Ammon's horn (tissue), 1 donor: ENCODE measurements at places on chromosomes 16 and 17.

DNA sequence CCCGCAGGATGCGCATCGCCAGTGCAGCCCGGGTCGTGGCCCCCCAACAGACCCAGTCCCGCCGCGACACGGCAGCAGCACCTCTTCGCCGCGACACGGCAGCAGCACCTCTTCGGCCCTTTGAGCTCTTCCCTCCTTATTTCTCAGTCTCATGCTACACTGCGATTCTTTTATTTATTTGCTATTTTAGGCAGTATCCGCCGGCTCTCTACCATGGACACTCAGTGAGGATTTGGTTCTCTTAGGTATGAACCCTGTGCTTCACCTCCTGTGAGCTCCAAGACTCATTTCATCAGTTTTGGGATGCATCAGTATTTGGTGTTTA, 8.3 kb upstream of the MAP2K3 start:
- DNase-seq: no peak

DNA sequence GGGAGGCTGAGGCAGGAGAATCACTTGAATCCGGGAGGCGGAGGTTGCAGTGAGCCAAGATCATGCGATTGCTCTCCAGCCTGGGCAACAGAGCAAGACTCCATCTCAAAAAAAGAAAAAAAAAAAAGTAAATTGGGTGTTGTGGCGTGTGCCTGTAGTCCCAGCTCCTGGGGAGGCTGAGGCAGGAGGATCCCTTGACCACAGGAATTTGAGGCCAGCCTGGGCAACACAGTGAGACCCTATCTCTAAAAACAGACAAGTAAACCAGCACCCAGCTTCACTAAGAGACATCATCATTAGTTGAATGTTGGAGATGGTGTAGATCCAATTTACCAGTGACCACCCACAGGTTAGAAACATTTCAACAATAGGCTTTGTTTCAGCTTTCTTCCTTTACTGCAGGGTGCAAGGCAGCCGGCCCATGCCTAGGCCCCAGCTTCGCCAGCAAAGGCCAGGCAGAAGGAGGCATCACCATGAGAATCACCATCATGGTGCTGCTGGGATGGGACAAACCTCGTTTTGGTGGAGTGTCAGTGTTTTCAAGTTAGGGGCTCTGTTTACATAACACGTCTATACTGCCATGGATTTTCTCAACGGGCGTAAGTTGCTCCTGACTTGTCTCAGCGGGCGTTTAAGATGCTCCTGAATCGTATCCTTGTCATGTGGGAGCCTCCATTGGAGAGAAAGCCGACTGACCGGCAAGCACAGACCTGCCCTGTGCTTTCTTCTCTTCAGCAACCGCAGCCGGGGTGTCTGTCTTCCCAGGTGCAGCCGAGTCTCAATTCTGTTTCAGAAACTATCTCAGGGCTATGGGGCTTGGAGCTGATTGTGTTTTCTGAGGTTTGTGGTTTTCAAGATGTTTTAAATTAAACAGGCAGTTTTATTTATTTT, 7.3 kb downstream of the TCF25 start:
- DNase-seq: no peak

DNA sequence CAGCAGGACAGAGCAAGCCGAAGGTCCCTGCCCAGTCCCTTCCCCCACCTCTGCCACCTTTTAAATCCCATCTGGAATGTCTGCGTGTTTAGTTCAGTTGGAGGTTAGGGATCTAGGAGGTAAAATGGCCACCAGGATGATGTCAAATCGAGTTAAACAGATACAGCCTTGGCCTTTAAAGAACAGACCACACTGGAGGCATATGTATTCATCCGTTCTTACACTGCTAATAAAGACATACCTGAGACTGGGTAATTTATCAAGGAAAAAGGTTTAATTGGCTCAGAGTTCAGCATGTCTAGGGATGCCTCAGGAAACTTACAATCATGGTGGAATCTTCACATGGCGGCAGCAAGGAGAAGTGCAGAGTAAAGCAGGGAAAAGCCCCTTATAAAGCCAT, 167.8 kb upstream of the CACNG5 start:
- DNase-seq: no peak

DNA sequence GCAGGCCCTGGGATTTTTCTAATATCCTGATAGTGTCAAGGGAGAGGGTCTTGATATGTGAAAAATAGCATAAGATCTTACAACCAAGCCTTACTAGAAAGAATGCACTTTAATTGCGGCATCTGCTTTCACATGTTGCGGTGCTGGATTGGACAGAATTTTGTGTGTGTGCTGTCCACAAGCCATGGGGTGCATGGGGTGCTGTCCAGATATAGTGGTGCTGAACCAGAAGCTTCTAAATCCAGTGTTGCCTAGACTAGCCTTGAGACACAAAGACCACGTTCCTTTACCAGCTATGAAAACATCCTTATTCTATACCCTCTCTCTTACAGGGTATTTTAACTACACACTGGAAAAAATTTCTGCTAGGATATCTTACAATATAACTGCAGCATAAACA, 244.0 kb downstream of the TMEM114 start:
- DNase-seq: no peak

DNA sequence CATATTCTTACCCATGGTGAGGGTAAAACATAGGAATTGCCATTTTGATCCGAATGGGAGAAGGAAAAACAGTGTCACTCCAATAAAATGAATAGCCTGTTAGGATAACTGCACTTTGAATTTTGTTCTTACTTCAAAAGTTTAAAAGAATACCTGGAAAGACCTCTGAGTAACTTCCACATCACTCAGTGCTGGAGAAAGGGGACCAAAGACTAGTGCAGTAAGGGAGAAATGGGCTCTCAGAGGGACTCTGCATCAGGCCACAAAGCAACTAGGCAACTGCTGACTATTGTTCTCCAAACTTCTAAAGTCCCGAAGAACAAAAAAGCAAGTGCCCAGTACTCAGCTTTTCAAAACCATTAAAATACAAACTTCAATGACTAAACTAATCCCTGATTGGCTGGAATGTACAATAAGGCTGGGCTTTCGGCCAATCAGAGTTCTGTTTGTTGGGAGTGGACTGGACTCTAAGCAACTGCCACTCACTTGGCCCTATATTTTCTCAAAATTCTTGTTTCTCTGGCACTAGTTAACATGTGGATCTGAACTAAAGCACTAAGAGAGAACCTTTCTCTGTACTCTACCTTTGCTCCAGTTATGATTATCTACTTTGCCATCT, 6.2 kb downstream of the DNAJC7 start:
- no peak for DNase-seq

GRCh38 chr16:73951481-73951880, 345.1 kb upstream of the PSMD7 start:
- peak; percentile 37 for DNase-seq

DNA sequence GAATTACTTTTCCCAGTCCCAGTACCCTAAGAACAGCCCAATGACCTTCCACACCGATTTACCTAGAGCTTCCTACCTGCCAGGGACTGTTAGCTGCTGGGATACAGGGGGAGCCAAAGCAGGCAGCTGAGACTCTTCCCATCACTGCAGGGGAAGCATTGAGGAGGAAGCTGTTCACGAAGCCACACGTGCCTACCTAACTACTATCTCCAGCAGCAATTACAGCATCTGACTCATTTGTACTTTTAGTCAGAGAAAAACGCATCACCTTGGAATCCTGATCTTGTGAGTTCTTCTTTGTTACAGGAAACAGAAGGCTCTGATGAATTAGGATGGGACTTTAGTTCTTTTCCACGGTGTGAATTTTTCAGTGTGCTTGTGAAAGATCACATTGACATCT, 113.7 kb upstream of the DHX40 start:
- DNase-seq: no peak

DNA sequence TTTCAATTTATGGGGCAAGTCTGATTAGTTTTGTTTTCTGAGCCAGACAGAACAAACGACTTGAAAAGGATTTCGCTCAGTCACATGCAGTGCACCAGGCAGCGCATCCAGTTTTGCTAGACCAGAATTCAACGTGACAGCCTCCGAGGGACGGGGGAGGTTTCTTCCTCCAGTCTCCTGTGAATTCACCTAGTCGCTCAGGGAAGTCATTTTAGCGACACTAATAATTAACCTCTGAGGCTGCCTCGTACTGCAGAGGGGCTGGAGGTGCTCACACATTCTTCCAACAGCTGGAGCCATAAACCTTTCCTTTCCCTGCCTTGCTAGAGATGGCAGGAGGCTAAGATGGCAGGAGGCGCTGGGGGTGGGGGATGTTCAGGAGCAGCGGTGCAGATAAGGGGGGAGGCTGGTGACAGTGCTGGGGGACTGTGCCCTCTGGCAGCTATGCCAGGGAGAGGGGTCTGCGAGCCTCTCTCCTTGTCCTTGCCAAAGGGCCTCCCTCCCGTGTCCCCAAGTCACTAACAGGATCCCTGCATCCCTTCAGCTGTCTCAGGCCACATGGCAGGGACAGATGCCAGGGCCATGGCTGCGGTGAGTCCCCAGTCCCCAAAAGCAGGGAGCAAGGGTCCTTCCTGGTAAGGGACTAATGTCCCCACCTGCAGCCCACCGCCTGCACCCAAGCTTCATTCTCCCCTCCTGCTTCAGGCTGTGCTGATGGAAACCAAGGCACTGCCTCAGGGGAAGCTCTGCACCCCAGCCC, 24.0 kb downstream of the MXRA7 start:
- DNase-seq: no peak

DNA sequence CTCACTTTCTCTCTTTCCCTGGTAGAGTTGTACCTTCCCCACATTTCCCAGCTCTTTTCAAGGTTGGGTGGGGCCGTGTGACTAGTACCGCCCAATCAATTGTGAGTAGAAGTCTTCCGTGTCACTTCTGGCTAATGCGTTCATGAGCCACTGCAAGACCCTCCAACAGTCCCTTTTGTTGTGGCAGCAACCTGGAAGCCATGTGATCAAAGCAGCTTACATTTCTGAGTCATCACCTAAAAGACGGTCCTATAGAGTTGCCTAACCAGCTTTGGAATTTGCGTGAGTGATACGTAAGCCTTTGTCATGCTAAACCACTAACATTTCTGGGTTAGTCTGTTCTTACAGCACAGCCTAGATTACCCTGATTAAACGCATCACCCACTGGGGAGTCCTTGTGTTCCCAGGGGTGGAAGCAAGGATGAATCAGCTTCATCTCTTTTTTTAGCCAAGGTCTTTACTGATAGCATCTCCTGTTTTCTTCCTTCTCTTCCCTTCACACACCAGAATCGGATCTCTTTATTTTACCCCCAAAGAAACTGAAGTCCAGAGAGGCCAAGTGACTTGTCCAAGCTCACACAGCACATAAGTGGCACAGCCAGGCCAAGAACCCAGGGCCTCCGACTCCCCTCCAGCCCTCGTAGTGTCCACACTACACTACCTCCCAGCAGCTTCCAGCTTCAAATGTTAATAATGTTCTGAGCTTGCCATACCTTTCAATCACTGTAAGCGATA, 366.3 kb upstream of the XYLT1 start:
- no peak for DNase-seq

DNA sequence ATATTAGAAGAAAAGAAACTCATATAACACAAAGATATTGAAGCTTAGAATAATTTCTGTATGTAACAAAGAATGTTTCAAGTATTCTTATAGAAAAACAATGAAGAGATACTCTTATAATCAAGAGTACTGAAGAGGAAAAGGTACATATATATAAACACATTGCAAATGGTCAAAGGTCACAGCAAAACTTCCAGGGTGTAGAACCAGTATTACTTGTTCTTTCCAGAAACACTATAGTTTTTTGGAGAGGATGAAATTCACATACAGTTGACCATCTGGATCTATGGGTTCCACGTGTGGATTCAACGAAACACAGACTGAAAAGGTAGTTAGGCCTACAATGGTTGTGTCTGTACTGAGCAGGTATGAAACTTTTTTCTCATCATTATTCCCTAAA, 22.6 kb downstream of the PRPSAP1 start:
- DNase-seq: no peak

DNA sequence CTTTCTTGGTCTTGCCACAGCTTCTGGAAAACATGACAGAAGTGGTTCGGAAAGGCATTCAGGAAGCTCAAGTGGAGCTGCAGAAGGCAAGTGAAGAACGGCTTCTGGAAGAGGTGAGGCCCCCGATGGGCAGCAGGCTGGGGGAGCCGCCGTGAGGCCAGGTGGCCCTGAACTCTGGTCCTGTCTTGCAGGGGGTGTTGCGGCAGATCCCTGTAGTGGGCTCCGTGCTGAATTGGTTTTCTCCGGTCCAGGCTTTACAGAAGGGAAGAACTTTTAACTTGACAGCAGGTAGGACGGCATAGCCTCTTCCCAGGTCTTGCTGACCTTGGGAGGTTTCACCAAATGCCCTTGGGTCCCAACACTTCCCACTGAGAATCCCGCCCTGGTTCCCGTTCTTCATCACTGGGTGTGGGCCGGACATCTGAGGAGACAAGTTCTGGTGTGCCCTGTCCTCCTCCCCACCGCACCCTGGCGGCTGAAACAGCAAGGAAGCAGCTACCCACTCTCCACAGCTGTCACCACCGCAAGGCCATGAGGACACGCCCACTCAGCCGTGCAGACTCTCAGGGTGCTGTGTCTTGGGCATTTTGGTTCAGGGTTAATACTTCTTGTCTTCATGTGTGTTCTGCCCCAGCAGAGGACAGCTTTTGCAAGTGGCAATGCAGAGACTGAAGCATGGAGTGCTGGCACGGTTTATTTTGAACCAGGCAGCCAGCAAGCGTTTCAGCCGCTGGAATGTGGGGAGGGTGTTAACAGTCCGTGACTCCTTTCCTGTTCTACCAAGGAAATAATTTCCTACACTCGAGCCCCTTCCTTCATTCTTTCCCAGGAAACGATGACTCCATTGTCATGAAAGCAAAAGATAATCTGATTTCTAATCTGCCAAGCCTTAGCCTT, 21.4 kb downstream of the NTAN1 start:
- DNase-seq: no peak

GRCh38 chr16:55480228-55480655, 1.2 kb downstream of the MMP2 start:
- DNase-seq: peak; percentile 77

DNA sequence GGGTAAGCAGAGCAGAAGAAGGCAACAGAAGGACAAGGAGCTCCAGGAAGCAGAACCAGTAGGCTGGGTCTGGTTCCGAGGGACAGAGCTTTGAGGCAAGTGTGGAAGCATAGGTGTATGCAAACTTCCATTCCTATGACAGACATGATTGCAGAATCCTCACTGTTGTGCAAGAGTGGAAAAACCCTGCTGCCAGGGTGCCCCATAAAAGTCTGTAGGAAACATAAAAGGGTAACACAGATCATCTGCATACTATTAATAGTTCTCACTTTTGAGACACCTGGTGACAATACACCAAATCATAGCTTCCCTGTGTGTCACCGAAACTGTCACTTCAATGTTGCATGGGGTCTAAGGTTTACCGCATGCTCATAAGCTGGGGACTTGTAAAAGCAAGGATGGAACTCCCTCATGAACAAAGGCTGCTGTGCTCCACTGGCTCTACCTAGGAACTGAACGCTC, 39.7 kb downstream of the ARHGAP17 start:
- no peak for DNase-seq

- DNase-seq: no peak
Measured at GRCh38 chr17:82950525-82951102, 110.8 kb upstream of the ZNF750 start.
